CD4-positive, alpha-beta T cell treated with Interleukin-6 at 100 ng/mL for 8 hours (primary cell): ENCODE measurements at places on chromosomes 1 and 21.

DNA sequence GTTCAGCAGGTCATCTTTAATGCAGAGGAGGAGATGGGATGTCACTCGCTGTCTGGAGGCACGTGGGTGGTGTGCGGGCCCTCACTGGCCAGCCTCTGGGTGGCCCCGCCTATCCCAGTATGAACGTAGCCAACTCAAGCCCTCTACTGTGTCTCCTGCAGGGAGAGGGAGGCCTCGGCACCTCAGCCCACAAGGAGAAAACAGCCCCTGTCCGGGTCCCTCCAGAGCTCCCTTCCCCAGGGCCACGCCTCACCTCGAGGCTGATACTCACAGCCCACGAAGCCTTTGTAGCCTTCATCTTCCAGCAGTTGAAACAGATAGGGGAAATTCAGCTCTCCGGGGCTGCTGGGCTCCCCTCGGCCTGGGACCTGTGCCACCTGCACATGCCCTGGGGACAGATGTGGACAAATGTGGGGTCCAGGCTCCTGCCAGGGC lies 2.6 kb downstream of the HYI start:
- DNase-seq = no peak

DNA sequence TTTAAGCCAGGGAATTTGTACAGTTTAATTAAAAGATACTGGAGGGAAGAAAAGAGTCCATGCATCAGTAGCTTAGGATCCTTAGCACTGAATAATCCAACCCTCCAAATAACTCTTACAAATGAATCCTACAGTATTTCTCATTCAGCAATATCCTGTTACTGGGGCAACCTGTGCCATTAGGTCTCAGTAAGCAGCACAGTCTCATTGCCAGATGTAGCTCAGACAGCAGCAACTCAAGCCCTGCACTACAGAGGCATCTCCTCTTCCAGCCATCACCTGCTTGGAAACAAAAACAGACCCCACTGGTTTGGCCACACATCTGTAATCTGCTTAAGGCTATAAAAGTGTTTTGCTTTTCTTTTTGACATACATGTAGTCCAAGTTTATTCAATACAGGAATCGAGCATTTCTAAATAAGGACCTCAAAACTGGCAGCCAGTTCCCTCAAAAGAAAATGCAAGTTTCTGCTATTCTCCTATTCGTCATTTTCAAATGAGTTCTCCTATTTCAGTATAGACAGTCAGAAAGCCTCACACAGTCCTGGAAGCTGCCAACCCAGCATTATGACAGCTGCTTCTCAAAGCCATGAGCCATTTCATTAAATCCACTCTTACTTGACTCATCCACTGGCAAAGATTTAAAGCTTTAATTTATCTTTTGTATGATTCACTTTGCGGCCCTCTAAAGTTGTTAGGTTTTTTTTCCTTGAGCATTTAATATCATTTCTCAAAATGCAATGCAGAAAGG lies 129.0 kb downstream of the APP start:
- no peak for DNase-seq

- DNase-seq = no peak
Measured at GRCh38 chr1:28887835-28888682, 26.3 kb upstream of the EPB41 start.

DNA sequence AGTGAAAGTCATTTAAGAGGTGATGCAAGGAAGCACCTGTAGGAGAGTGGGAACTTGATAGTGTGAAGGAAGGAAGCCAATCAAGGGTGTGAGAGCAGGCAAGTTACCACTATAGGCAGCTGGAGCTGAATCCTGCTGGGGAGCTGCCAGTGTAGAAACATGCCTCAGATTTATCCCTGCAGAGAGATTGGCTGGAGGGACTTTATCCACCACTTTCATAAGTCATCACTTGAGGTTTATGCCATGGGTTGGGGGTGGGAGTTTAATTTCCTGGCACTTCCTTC lies 443.6 kb downstream of the PLPP3 start:
- DNase-seq = no peak

- no peak for DNase-seq
Measured at GRCh38 chr21:46486481-46487126, 27.9 kb downstream of the DIP2A start.

- no peak for DNase-seq
Measured at GRCh38 chr1:237888143-237888542, 2.6 kb downstream of the ZP4 start.

GRCh38 chr1:41726899-41727748 lies 191.6 kb downstream of the HIVEP3 start:
- DNase-seq = no peak

- DNase-seq = no peak
Measured at GRCh38 chr21:24976238-24976637, 631.0 kb downstream of the MRPL39 start.

DNA sequence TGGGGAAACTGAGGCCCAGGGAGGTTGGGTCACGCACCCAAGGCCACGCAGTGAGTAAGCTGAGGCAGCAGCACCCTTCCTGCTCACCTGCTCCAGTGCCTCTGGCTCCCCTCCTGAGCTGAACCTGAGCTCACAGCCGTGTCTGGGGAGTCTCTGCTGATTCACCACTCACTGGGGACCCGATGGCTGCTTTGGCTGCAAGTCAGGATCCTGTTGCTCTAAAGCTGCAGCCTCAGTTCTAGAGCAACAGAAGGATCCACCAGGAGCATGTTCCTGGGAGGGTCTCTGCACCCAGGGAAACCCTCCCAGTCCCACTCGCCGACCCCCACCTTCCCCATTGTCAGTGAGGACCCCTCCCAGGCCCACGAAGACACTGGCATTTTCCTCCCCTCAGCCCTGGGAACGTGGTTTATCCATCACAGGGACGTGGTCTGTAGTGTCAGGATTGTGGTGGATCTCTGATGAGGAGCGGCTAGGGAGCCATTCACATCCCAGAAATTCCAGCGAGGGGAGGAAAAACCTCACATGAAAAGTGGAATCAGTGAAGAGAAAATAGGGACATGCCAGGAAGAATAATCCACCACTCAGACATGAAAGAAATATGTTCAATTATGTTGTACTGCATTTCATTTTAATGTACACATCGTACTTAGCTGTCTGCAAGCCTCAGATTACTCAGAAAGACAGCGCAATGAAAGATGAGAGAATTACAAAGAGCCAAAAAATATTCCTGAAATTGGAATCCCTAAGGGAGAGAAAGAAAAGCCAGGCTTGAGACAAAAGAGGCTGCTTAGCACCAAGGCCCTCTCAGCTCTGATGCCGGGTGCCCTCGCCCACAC lies 447.2 kb downstream of the MATN1 start:
- no peak for DNase-seq

- no peak for DNase-seq
Measured at GRCh38 chr1:217542837-217543236, 88.1 kb downstream of the GPATCH2 start.

- DNase-seq = no peak
Measured at GRCh38 chr1:191101960-191102359, 624.3 kb upstream of the BRINP3 start.

DNA sequence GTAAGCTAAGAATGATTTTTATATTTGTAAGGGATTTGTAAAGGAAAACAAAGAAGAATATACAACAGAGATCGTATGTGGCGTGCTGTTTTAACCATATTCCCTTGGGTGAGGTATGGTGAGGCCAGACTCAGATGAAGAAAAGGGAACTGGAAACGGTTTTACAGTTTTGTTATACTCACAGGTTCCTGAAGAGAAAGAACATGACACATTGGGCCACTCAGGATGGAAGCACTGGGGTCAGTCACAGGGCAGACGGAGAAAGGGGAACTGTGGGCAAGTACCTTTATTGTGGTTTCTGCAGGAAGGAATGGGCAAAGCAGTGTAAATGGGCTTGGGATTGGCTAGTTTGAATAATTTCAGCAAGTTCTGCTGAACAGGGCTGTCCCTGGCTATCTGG lies 177.4 kb downstream of the LBR start:
- no peak for DNase-seq

- no peak for DNase-seq
Measured at GRCh38 chr21:42566524-42567213, 53.0 kb downstream of the SLC37A1 start.

DNA sequence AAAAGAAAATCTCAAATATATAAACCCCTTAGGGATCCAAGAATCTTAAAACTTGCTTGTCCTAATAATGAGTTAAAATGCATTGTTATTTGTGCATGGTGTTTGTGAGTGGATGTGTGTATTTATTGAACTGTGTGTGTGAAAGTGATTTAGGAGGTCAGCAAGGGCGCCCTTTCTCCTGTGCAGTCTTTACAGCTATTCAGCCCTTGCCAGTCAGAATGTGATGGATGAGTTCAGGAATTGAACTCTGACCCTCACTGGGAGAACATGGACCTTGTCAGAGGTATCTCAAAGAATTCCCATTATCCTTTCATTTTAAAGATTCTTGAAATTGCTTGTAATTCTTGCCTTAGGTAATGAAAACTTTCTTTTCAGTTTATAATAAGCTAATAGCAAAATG lies 493.0 kb upstream of the ADGRL4 start:
- no peak for DNase-seq

DNA sequence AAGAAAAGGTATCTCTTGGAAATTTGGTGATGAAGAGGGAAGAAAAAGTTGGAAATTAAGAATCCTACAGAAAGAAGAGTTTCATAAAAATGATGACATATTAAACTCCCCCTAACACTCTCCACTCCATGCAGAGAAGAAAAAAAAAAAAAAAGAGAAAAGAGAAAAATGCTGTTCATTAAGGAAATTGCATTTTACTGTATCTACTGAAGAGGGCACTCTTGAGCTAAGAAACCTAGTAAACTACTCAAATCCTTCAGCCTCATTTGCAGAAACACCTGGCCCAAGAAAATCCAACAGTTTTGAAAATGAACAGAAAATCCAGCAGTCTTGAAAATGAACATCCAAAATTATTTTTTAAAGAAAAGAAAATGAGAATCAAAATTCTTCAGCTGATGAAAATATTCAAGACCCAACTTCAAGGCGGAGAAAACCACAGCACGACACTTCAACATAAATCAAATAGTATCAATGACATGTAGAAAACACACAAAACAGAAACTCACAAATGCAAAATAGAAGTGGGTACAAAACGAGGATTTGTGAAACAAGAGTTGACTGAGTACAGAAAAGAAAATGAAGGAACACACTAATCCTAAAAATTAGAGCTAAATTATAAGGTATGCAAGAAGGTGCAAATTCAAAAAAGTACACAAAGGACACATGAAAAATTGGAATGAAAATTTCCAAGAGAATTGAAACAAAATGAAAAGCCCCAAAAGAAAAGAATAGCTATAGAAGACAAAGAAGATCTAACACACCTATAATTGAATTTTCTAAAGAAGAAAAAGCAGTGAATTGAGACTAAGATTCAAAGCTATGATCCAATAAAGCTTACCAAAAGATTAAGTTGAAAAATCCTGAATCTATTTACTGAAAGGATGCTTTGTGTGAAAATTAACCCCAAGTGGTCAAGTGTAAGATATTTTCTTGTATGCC lies 73.2 kb upstream of the DNAJC6 start:
- no peak for DNase-seq

GRCh38 chr21:37771181-37771580 lies 145.1 kb downstream of the KCNJ6 start:
- DNase-seq = no peak

GRCh38 chr1:225361176-225361575 lies 66.7 kb downstream of the LBR start:
- DNase-seq = no peak
